Effector CD4-positive, alpha-beta T cell (primary cell): ENCODE measurements at places on chromosomes 16 and 17.

- DNase-seq = no peak
Observed at GRCh38 chr17:17170346-17170985, 35.7 kb downstream of the PLD6 start.

DNA sequence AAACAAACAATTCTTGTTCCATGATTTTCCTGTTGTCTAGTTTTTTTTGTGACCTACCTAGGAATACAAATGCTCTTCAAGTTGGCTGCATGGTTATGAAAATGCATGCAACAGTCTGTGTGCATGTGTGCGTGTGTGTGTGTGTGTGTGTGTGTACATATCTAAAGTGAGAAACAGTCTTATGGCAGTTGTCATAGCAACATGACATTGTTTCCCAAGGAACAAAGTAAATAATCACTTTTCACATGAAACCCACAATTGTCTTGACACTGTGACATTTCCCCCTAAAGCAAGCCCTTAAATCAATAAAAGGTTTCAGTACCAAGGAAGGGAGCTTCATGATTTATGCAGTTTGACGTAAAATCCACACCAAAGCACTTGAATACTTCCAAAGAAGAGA, 758.4 kb downstream of the CDH8 start:
- DNase-seq = no peak

DNA sequence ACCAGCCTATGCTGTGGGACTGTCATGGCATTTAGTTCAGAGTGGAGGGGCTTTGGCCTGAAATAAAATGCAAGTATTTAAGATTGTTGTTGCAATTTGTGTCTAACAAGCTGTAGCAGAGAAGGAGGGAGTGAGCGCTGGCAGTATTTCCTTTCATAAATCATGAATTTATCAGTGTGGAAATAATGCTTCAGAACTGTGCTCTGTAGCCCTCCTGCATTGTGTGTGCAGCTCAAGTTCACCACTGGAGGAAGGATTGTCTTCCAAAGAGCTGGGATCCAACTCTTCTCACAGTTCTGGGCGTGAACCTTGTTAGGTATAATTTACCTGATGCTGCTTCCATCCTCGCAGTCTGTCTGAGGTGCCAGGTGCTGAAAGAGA, 15.1 kb downstream of the SNX11 start:
- DNase-seq = no peak

DNA sequence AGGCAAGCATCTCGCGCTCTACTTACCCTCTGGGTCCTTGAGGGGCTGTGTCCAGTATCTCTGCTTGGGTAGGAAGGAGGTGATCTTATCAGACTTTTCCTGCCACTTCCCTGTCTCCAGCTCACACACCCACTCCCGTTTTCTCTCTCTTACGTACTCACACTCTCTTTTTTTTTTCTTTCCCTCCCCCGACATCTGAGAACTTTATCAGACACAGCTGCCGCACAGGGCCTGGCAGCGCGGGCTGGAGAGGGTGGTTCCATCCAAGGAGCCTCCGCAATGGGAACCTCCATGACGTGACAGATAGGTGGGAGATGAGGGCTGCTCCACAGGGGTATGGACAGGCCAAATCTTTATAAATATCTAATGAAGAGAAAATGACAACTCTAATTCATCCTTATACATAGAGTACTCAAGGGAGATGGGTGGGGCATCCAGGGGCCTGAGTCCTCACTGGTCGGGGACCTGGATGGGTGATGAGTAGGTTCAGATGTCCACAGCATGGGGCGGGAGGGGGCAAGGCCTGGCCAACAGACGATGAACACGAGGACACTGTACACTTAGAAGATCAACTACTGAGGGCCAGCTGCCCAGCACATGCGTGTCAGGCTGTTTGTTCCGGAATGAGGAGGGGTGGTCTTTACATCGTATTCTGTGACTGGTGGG, 23.3 kb downstream of the MINK1 start:
- no peak for DNase-seq

DNA sequence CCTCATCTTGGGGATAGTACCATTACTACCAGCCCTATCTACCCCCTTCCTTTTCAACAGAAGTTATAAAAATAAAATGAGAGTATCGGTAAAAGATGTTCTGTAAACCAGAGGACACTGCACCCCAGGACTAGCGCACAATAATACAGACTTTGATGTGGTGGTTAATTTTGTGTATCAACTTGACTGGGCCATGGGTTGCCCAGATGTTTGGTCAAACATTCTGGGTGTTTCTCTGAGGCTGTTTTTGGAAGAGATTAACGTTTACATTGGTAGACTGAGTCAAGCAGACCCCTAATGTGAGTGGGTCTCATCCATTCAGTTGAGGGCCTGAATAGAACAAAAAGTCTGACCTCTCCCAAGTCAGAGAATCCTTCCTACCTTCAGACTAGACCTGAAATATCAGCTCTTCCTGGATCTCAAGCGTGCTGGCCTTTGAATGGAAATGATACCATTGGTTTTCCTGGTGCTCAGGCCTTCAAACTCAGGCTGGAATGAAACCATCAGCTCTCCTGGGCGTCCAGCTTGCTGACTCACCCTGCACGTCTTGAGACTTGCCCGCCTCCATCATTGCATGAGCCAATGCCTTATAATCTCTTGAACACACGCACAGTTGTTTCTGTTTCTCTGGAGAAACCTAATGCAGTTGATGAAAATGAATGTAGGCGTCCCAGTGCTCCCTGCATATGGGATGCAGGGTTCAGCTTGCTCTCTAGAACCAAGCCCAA, 10.1 kb downstream of the MRM1 start:
- no peak for DNase-seq

DNA sequence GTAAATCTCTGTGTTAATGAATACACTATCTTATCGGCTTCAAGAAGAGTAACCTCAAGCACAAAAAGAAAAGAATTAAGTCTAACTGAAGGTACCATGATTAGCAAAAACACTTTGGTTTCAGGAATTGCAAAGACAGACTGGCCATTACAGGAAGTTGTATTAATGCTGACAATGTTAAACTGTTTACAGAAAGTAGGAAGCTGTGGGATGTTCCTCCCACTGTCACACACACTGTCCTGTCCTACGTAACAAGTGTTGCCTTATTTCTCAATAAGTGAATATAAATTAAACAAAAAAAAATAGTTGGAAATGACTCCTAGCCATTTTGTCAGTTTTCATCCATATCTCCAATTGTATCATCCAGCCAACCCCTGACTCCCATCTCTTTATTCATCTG, 8.6 kb downstream of the GNA13 start:
- DNase-seq = no peak

DNA sequence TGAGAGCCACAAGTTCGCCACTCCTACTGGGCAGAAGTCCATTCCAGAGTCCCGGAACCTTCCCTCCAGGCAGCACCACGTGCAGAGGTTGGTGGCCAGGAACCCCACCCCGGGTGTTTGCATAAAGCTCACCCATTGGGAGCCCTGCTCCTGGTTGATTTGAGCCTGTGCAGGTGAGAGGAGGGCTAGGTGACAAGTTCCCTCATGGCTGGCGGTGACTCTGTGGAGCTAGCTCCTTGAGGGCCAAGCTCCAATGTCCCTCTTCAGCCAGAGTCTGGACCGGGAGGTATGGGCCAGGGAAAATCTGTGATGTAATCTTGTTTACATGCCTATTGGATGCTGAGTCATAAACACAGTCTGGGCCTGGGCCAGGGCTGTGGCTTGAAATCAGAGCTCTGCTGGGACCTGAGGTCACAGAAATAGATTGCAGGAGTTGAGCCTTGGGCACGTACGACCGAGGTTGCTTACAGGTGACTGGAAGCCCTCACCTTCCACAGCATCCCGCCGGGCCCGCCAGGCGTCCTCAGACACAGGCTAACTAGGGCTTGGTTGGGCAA, 118.9 kb downstream of the AATF start:
- DNase-seq = no peak

DNA sequence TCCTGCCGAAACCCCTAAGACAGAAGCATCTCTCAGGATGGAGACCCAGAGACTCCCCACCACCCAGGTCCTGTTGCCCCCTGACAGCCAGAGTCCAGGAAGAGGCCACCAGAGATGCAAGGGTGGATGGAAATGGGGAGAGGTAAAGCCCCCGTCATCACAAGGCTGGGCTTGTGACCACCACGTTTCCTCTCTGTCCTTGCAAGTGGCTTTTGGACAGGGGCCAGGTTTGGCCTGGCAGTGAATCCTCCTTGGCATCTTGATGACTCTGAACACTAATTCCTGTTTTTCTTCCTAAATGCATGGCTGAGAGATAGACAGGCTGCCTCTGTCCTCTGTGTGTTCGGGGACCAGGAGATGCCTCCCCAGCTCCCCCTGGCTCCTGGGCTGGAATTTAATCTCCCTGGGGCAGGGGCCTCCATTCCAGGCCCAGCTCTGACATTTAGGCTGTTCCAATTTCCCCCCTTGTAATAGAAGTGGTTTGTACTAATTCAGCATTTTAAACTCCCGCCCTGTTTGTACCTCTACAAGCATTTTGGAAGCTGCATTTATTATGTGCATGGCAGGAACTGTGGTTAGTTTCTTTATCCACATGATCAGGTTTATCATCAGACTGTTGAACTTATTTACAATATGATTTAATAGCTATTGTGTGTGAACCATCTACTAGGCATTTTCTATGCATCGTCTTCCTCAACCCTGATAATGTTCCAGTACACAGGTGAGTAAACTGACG, 116.1 kb upstream of the IRX6 start:
- no peak for DNase-seq

DNA sequence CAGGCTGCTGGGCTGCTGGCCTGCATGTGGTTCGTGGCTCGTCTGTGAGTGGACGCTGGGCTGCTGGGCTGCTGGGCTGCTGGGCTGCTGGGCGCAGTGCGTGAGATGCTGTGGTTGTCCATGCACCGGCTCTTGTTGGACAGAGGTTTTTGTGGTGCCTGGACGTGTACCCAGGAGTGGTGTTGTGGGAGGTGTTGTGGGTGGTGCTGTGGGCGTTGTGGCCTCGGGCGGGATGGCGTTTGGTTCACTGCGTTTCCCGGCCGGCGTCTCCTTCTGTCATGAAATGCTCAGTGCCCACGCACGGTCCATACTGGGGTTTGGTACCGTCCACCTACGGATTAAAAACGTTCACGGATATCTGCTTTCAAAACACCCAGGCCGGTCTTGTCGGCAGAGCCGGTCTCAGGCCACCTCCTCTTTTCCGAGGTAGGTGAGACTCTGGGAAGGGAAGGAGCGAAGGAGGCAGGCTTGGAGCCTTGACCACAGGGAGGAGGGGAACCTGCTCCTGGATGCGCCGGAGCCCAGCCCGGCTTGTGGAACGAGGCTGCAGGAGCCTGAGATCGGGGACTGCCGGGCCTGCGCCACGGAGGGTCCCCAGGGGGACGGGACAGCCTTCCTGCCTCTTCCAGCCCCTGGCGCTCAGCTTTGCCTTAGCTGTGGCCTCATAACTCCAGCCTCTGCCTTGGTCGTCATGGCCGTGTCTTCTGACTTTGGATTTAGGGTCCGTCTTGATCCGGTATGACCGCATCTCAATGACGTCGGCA, 29.8 kb upstream of the GNG13 start:
- no peak for DNase-seq

- DNase-seq = no peak
Observed at GRCh38 chr16:10497132-10498101, 83.0 kb downstream of the EMP2 start.

DNA sequence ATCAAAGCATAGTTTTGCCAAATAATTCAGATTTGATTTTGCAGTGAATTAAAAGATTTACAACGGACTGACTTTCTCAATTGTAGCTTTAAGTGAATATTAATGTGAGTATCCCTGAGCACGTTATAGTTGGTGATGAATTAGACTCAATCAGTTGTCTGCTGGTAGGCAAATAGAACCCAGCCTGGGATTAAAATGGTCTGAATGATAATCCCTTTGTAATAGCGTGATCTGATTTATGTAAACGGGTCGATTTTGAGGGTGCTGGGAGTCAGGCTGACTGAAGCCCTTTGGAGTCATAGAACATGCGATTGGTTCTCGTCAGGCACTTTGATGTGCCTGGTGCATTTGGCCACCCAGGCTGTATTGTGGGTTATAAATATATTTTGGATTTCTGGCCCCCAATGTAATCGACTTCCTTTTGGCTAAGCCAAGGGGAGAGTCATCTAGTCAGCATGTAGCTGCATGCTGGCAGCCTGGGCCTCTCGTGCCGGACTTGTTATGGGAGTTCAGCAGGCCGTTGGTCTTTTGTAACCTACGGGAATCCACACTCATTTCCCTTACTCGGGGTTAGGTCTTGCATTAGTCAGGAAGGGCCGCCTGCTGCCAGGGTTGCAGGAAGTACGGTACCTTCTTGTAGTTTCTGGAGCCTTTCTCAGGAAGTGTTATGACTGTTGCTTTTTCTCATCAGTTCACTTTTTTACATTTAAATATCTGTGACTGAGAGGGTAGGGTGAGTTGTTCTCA, 5.4 kb downstream of the PGS1 start:
- no peak for DNase-seq

GRCh38 chr17:53061446-53061845, 761.3 kb upstream of the KIF2B start:
- DNase-seq = no peak
